ENCODE measurements at places on chromosomes 5 and 9.
A peak's percentile ranks its signal among the peaks of the same experiment; 100 is the strongest.

DNA sequence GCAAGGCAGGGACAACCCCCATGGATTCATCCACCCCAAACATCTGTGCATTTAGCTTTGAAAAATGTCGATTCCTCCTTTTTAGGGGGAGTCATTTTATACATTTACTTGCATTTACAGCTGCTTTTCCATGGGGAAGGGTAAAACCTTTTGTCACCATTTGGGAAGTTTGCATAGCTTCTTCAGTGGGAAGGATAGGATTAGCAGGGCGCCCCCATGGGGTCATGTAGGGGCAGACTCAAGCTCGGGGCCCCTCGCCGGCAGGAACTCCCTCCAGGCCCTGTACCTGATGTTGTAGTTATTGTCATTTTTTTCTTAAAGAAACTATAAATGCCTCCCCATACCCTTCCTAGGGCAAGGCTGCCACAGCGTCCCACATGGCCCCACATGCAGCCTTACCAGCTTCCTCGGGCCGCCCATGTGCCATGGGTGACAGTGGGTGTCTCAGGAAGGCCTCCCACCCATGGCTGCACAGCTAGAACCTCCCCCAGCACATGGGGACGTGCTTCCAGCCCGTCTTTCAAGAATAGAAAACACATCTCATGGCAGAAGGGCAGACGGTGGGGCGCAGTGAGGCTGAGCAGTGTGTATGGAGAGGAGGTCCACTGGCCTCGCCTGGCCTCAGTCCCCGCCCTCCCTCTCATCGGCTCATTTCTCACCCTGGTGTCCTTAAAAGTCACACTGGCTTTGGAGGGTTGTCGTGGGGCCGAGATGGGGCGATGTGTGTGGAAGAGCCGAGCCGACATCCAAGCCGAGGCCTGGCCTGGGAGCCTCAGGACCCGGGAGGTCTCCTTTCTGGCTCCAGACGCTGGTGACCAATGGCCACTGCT, 76.1 kb upstream of the OTULINL start:
- DNase-seq = peak; percentile 32

DNA sequence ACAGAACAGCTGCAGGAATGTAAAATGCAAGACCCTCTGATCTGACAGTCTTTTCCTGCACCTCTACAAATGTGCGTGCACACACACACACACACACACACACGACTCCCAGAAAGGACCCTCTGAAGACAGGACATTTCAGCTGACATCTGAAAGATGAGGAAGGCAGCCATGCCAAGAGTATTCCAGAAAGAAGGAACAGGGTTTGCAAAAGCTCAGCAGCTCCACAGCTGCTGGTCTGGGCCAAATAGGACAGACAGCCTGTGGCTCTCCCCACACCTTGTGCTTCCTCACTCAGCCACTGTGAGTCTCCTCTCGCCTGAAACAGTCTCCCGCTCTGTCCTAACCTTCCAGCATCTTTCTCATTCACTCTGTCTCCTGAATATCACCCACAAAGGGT, 189.0 kb downstream of the PALM2AKAP2 start:
- DNase-seq = no peak

- DNase-seq = no peak
These were observed 346.1 kb upstream of the PTGER4 start for GRCh38 chr5:40333459-40334241.

DNA sequence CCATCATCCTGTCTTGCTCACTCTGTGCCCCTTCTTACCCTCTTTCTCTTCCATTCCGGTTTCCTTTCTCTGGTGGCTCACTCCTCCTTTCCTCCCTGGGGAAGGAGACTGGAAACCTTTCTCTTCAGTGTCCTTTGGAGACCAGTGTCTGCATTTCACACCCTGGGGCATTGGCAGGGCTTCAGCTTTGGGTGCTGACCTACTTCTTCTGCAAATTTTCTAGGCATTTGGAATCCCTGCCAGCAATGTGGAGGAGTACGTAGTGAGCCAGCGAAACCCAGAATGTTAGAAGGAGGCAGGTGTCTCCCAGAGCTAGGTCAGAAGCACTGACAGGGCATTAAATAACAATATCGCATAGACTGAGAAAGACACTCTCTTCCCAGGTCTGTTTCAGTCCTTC, 122.2 kb downstream of the SLC28A3 start:
- DNase-seq = no peak

GRCh38 chr5:121500310-121500709, 351.4 kb upstream of the FTMT start:
- DNase-seq = no peak

DNA sequence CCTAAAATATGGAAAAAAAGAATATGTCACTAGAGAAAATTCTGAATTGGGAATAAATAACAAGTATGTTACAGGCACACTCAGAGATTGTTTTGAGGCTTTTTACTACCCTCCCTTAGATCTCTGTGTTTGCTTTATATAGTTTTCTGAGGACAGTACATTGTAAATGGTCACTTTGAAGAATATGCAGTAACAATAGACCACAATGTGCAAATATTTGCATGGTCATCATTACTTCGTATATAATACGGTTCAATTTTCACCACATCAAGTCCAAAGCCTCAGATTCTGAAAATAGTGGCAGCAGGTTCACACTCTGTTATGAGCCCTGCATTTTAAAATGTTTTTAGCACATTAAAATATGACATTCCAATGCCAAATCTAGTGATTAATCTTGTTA, 238.6 kb downstream of the ADAMTS6 start:
- DNase-seq = no peak

DNA sequence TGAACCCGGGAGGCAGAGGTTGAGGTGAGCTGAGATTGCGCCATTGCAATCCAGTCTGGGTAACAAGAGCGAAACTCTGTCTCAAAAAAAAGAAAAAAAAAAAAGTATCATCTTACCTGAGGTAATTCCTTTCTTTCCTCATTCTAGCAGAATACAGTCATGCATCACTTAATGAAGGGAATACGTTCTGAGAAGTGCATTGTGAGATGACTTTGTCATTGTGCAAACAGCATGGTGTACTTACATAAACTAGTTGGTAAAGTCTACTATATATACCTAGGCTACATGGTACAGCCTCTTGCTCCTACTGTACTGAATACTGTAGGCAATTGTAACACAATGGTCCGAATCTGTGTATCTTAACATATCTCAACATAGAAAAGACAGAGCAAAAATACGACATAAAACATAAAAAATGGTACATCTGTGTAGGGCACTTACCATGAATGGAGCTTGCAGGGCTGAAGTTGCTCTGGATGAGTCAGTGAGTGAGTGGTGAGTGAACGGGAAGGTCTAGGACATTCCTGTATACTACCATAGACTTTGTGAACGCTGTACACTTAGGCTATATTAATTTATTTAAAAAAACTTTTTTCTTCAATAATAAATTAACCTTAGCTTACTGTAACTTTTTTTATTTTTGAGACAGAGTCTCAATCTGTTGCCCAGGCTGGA, 100.4 kb downstream of the GLDC start:
- DNase-seq = no peak

DNA sequence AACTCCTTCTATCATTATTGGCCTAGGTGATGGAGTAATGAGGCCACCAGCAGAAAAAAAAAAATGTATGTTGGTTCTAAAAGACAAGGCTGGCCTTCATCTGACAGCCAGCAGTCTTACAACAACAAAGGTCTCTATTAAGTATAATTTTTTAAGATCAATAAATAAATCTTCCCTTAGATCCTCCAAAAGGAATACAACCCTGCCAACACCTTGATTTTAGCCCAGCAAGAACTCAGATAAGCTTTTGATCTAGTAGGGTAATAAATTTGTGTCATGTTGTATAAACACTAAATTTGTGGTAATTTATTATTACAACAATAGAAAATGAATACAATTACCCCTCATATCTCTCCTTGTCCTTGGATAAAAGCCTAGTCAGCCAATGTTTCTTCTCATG, 633.2 kb upstream of the FAM174A start:
- DNase-seq = no peak
